Calu3 (cell line): ENCODE measurements at places on chromosomes 6 and 20. TPM values are rescaled to one million over a fixed set of nuclear protein-coding genes. Genes with fewer than 3 reads are reported as not detected.

Gene LEMD2
- total RNA-seq = 117 and 126 TPM in 2 replicates

Gene DEFB132
- total RNA-seq = not detected in 2 replicates

Gene XKR7
- total RNA-seq = not detected in 2 replicates

Gene TEAD3
- total RNA-seq = 27.3 and 28.3 TPM in 2 replicates

Gene ADGB
- not detected in 2 replicates for total RNA-seq

Gene MCM9
- total RNA-seq = 17.3 and 24.6 TPM in 2 replicates

Gene LBP
- total RNA-seq = not detected in 2 replicates

DNA sequence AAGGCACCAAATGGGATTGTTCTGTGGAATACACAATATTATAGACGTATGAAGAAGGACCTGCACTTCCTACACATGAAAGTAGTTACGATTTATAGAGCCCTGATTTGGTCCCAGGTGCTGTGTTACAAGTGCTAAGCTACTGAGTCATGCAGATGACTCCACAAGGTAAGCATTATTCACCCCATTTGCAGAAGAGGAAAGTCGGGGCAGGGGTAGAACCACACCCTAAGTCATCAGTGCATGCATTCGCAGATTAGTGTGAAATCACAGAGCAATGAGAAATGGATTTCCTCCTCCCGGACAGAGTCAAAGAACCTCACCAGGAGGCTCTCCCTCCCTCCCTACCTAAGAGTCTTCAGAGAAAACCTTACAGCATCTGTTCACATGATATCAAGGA lies 279.5 kb downstream of the LRFN2 start:
- no peaks in the 10 kb centered on the region for H3K4me1 ChIP-seq
- no peak overlapping the region for H3K4me3 ChIP-seq
- H3K27me3 ChIP-seq = peaks cover 61% of the 10 kb centered on the region
- DNase-seq = no peak
- no peak overlapping the region for H3K27ac ChIP-seq

GRCh38 chr20:5627463-5628050 lies 122.6 kb upstream of the SHLD1 start:
- H3K27me3 ChIP-seq = no peaks in the 10 kb centered on the region
- DNase-seq = no peak
- H3K36me3 ChIP-seq = no peaks in the 10 kb centered on the region

GRCh38 chr20:48608756-48609155 lies 219.0 kb downstream of the PREX1 start:
- H3K4me1 ChIP-seq = no peaks in the 10 kb centered on the region
- H3K27me3 ChIP-seq = peaks cover 38% of the 10 kb centered on the region
- no peaks in the 10 kb centered on the region for H3K36me3 ChIP-seq
- DNase-seq = no peak

DNA sequence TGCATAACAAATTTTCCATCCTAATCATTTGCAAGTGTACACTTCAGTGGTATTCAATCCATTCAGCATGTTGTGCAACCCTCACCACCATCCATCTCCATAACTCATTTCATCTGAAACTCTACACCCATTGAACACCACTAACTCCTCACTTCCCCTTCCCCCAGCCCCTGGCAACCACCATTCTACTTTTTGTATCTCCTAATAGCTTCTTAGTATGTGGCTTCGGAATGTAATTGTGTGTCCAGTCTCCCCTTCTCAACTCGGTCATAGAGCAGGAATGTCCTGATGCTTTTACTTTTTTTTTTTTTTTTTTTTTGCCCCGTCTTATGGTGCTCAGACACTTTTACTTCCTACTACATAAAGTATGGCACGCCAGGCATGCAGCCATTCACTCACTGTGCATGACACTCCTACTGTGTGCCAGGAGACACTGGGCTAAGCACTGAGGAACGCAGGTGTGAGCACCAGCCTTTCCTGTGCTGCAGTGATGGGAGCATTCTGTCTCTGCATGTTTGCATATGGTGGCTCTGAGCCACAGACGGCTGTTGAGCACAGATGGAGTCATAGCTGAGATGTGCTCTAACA lies 15.3 kb downstream of the HCK start:
- H3K27me3 ChIP-seq = peaks cover 90% of the 10 kb centered on the region
- no peak overlapping the region for H3K4me3 ChIP-seq
- DNase-seq = no peak
- no peak overlapping the region for H3K27ac ChIP-seq
- no peaks in the 10 kb centered on the region for H3K36me3 ChIP-seq

DNA sequence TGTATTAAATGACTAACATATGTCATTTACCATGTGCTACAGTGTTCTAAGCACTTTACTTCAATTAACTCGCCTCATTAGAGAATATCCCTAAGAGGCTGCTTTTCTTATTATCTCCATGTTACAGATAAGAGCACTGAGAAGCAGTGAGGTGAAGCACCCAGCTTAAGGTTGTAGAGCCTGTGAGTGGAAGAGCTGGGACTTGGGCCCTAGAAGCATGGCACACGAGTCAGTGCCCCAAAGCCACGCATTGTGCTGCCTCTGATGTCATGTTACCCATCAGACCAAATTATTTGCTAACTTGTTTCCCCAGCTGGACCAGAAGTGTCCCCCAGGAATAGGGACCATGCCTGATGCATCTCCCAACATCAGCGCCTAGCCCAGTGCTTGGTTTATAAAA lies 34.1 kb downstream of the POFUT1 start:
- H3K27me3 ChIP-seq = no peaks in the 10 kb centered on the region
- no peak overlapping the region for H3K4me3 ChIP-seq
- no peak for DNase-seq
- no peak overlapping the region for H3K27ac ChIP-seq
- H3K4me1 ChIP-seq = peaks cover 13% of the 10 kb centered on the region

DNA sequence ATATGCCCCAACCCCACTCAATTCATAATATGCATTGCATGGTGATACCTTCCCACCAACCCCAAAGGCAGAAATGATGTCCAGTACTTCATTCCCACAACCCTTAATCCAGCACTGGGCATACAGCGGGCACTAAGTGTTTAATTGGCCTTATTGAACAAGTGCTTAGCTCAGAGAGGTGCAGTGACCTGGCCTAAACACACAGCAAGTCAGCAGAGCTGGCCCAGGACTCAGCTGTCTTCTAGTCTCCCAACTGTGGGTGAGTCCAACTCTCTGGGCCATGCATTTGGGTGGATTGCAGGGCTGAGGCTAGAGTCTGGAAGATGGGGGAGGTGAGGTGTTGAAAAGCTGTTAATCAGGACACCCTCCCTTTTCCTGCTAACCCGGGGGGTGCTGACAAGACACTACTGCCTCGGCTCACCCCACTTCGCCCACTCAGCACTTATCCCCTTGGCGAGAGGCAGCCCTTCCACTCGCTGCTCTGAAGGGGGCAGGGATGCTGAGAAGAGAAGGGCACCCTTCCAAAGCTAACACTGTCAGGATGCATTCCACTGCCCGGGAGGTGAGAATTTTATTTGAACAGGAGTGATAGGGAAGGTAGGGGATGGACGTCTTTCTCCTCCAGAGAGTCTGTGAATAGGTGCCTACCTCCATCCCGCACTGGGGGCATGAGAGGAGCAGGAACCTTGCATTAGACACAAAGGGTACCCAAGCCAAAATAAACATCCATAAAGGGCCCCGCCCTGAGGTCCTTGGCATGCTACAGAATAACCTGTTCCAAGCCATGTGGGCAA lies 14.2 kb downstream of the KCNK5 start:
- H3K36me3 ChIP-seq = peaks cover 71% of the 10 kb centered on the region
- H3K4me1 ChIP-seq = peaks cover 93% of the 10 kb centered on the region
- peak; percentile 82 for DNase-seq
- peak overlapping the region; percentile 48 for H3K27ac ChIP-seq

- H3K27ac ChIP-seq = no peak overlapping the region
- H3K4me3 ChIP-seq = no peak overlapping the region
- DNase-seq = no peak
- H3K36me3 ChIP-seq = no peaks in the 10 kb centered on the region
Observed at GRCh38 chr6:90272895-90273294, 23.7 kb downstream of the BACH2 start.

- H3K36me3 ChIP-seq = no peaks in the 10 kb centered on the region
- DNase-seq = no peak
- no peaks in the 10 kb centered on the region for H3K4me1 ChIP-seq
Observed at GRCh38 chr6:29656157-29656556, 735 bp upstream of the MOG start.

- no peaks in the 10 kb centered on the region for H3K36me3 ChIP-seq
- no peaks in the 10 kb centered on the region for H3K27me3 ChIP-seq
- peak; percentile 51 for DNase-seq
- H3K4me1 ChIP-seq = no peaks in the 10 kb centered on the region
Observed at GRCh38 chr6:89368999-89369398, 16.5 kb upstream of the UBE2J1 start.

GRCh38 chr6:28771401-28772267 lies 152.2 kb downstream of the TRIM27 start:
- peak; percentile 28 for DNase-seq
- no peak overlapping the region for H3K4me3 ChIP-seq
- no peaks in the 10 kb centered on the region for H3K36me3 ChIP-seq
- no peak overlapping the region for H3K27ac ChIP-seq
- H3K4me1 ChIP-seq = peaks cover 20% of the 10 kb centered on the region

- H3K4me1 ChIP-seq = no peaks in the 10 kb centered on the region
- H3K4me3 ChIP-seq = no peak overlapping the region
- no peak for DNase-seq
- no peak overlapping the region for H3K27ac ChIP-seq
Observed at GRCh38 chr20:35985806-35986205, 17.4 kb downstream of the CNBD2 start.

GRCh38 chr20:14691994-14692393 lies 354.6 kb upstream of the FLRT3 start:
- H3K4me3 ChIP-seq = no peak overlapping the region
- H3K27me3 ChIP-seq = no peaks in the 10 kb centered on the region
- H3K4me1 ChIP-seq = no peaks in the 10 kb centered on the region
- no peak for DNase-seq
- H3K36me3 ChIP-seq = no peaks in the 10 kb centered on the region

DNA sequence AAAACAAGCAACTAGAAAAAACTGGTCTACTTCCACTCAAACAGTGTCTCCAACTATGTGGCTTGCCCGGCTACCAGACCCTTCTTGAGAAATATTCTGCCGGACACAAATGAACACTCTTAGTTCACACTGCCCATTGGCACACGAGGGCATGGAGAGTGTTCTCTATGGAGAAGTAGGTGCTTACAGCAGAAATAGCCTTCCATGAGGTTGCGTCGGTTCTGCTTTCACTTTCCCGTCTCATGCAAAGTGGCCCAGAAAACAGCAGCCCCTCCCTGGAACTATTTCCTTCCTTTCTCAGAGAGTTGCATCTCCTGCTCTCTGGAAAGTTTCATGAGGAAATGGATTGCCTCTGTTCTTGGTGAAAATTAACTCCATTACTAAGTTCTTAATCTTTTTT lies 9.5 kb upstream of the HLA-DOA start:
- DNase-seq = peak; percentile 66
- H3K36me3 ChIP-seq = no peaks in the 10 kb centered on the region
- H3K4me3 ChIP-seq = peak overlapping the region; percentile 17
- peaks cover 37% of the 10 kb centered on the region for H3K4me1 ChIP-seq
- peak overlapping the region; percentile 19 for H3K27ac ChIP-seq

GRCh38 chr20:19288636-19289035 lies 76.2 kb downstream of the SLC24A3 start:
- DNase-seq = no peak
- H3K4me1 ChIP-seq = no peaks in the 10 kb centered on the region
- no peak overlapping the region for H3K27ac ChIP-seq
- no peak overlapping the region for H3K4me3 ChIP-seq

DNA sequence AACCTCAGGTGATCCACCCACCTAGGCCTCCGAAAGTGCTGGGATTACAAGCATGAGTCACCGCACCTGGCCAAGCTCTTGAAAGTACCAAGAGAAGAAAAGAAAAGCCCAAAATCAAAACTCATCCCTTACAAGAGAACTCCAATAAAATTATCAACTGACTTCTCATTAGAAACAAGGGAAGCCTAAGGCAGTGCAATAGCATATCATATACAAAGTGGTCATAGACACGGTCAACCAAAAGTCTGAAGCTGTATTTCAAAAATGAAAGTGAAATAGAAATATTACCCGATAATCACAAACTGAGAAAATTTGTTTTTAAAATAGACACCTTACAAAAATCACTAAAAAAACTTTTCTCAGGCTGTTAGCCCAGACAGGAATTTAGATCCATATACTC lies 1321.1 kb upstream of the GJE1 start:
- H3K27me3 ChIP-seq = no peaks in the 10 kb centered on the region
- H3K36me3 ChIP-seq = no peaks in the 10 kb centered on the region
- no peak for DNase-seq
- no peak overlapping the region for H3K4me3 ChIP-seq
- no peaks in the 10 kb centered on the region for H3K4me1 ChIP-seq
- no peak overlapping the region for H3K27ac ChIP-seq

DNA sequence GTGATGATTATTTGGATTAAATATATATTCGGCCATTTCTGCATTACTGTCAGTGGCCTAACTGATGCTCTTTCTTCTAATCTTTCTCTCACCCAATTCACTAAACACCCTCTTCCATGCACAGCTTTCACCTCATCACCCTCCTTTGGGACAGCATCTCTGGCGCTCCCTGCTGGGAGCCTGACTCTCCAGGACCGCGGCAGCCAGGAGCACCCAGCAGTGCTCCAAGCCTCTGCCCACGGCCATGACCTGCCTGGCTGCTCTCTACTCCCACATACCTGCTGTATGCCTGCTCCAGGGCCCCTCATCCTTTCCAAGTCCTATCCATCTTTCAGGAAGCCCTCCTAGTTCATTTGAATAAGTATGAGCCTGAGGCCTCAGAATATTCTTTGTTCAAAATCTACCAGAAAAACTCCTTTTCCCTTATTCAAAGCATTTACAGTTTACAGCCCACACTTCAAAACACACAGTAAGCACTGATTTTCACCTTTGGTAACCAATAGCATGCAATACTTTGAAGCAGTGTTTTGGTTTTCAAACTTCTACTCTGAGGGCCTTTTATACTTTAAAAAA lies 15.2 kb downstream of the CTCFL start:
- peaks cover 55% of the 10 kb centered on the region for H3K27me3 ChIP-seq
- no peaks in the 10 kb centered on the region for H3K4me1 ChIP-seq
- no peak overlapping the region for H3K4me3 ChIP-seq
- peak; percentile 77 for DNase-seq

DNA sequence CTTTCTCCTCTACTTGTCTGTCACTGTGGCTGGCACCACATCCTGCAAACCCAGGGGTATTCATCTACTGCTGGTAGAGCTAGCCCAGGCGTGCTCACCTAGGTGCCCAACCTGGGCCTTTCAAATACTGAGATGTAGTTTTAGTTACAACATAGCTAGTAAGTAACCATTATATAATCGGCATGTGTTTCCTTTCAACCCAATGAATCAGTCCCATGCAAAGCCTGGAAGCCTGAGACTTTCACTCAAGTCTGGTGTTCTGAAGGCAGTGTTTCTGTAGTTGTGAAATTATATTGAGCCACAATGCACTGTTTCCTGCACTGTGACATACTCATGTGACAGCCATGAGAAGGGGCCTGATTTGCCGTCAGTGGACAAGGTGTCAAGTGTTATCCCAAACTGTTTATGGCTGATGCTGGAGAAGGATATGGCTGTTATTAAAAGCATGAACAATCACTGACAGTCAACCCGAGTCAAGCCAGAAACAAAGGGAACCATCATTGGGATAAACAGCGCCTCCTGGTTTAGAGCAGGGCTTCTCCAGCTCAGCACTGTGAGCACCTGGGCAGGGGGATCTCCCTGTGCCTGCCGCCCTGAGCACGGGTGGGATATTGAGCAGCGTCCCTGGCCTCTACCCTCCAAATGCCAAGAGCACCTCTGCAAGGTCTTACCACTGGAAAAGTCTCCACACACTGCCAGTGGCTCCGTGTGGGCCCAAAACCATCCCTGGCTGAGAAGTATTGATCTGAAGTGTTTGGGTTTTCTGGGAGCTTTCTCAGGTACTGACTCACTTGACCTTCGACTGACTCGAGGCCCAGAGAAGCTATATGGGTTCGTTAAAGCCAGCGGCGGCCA lies 1.6 kb downstream of the PSMA7 start:
- H3K27ac ChIP-seq = peak overlapping the region; percentile 94
- peak overlapping the region; percentile 92 for H3K4me3 ChIP-seq
- DNase-seq = peak; percentile 46
